Fibroblast of skin of left biceps (primary cell): ENCODE measurements at places on chromosomes 16 and 17.

- no peak for DNase-seq
Observed at GRCh38 chr17:50872710-50873424, 6.7 kb upstream of the TOB1 start.

DNA sequence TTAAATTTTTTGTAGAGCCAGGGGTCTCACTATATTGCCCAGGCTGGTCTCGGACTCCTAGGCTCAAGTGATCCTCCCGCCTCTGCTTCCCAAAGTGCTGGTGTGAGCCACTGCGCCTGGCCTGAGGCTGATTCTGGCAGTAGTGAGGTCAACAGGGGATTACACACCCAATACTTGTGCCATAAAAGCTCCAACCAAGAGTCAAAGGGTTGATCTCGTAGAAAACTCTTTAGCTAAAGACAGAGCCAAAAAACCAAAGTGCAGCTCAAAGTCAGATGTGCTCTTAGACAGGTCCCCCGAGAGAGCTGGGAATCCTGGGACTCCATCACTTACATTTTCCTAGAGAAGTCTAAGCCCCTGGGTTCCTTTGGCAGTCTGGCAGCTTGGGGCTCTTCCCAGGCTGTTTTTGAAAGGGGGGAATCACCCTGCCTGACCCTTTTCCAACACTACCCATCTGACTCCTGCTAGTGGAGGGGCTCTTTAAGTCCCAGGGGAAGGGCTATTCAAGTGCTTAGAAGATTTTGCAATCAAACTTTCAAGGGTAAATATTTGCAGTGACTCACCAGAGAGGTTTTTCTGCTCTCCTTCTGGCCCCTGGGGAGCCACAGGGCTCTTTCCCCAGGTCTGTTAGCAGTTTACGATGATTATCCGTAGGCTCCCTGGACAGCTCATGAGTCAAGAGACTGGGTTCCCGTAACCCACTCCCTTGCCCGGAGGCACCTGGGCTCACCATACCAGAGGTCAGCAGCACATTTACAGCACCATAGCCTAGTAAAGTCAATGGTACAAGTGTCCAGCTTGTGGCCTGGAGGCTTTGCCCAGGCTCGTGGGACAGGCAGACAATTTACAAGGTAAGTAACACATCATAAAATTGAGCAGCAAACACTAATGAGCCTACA, 408.7 kb downstream of the SLC39A11 start:
- DNase-seq = peak; percentile 88

GRCh38 chr17:59800530-59800942, 92.2 kb downstream of the TUBD1 start:
- no peak for DNase-seq

GRCh38 chr16:64092271-64092670, 1029.6 kb downstream of the CDH11 start:
- DNase-seq = peak; percentile 76

- DNase-seq = peak; percentile 75
Observed at GRCh38 chr17:50151041-50151936, 812 bp upstream of the PPP1R9B start.

- no peak for DNase-seq
Observed at GRCh38 chr16:13756411-13757140, 163.4 kb upstream of the ERCC4 start.

DNA sequence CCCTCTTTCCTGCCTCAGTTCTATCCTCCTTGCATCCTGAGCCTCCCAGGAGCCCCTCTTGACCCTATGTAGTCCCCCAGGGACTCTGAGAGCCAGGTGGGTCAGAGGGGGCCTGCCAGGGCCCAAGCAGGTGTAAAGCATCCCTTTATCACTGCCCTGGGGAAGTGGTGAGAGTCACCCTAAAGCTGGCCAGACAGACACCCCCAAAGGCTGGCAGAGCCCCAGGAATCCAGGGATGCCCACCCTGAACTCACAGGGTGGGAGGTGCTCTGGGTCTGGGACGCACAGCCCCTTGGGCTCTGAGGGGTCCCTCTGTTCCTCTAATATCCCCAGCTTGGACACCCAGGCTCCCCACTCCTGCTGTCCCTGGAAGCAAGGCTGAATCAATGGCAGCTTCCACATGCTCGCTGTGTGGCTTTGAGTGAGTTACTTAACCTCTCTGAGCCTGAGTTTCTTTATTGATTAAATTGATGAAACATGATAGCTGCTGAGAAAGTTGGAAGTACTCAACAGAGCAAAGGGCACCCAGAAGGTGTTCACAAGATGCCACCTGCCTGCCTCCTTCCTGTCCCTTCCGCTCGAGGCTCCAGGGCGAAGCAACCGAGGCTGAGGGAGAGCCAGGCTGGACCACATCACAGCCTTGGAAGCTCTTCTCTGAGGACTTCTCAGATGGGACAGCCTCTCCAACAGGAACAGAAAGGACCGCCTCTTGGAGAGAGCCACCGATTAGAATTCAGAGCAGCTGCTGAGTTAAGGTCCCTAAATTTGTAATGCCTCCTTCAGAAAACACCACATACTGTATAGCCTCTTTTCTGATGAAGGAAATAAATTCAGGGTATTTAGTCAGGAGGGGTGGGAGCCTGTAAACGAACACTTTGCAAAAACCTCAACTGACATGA, 67.1 kb upstream of the DOC2B start:
- no peak for DNase-seq

DNA sequence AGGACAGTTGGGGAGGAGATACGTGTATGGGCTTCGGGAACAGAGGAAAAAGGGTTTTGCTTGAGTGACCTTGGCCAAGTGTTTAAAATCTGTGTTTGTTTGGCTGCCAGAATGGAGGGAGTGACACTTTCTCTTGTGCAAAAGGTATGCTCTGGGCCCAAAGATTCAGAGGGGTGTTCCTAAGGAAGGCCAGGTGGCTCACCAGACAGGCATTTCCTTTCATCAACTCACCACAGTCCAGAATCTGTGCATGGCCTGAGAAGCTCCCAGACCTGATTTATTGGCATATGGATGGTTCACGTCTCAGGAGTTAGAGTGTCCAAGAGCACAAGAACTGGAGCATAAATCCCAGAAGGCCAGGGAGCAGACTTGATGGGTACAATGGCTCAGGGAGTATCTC, 53.4 kb upstream of the NLK start:
- DNase-seq = no peak

DNA sequence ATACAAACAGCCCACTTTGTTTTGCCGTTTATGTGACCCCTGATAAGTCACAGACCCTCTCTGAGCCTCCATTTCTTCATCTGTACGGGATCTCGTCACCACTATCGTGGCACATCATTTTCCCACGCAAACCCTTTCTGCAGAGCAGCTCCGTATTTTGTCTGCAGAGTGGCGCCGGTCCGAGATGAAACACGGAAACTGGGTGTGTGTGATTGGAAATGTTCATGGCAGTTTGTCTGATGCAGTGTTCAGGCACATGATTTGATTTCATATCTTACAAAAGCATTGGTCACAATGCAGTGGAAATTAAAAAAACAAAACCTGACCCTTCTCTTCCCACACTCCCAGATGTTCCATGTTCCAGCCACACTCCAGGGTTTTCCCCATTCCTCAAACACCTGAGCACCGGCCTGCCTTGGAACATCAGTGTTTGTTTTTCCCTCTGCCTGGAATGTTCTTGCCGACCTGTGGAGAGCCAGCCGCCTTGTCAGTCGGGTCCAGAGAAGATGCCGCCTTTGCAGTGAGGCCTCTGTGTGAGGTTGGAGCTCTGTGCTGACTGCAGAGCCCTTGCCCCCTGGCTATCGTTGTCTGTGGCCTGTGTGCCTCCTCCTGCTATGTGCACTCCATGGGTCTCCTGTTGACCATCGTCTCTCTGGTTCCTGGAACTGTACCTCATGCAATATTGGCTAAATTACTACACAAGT, 39.2 kb downstream of the NT5M start:
- no peak for DNase-seq
